ENCODE measurements at places on chromosomes 12 and 14.
A peak's percentile ranks its signal among the peaks of the same experiment; 100 is the strongest.

DNA sequence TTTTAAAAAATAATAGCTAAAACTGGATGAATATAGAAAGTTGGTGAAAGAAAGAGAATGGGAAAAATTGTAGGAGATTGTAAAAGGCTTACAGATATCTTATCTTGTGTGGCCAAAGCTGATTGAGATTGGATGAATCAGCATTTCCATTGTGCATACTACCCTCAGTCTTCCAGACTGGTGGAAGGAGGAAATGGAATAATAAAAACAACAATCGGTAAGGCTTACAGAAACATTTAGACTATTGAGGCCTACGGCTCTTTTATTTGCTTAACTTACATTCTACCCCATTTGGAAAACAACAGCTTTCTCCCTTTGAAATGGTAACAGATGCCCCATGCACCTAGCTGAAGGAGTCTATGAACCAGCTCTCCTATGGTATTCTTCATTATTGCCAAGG lies 129.8 kb downstream of the PTPRB start:
- no peak for DNase-seq

- DNase-seq: no peak
Observed at GRCh38 chr12:131912518-131913274, 16.4 kb upstream of the PUS1 start.

DNA sequence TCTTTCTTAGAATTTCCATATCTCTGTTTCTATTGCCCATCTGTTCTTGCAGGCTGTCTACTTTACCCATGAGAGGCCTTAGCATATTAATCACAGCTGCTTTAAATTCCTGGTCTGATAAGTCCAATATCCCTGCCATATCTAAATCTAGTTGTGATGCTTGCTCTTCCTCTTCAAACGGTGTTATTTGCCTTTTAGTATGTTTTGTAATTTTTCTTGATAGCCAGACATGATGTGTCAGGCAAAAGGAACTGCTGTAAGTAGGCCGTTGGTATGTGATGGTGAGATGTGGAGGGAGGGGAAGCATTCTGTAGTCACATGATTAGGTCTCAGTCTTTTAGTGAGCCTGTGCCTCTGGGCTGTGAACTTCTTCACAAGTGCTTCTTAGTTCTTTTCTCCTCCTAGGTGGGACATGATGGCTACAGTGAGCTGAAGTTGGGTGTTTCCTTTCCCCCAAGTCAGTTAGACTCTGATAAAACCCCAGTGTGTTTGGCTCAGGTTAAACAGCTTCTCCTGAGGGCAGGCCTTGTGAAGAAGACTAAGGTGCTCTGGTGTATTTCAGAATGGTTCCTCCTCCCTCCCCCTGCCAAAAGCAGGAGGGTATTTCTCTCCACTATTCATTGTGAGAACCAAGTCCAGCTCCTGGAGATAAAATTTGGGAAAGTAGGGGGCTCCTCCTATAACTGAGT lies 195.9 kb upstream of the PARP11 start:
- no peak for DNase-seq

DNA sequence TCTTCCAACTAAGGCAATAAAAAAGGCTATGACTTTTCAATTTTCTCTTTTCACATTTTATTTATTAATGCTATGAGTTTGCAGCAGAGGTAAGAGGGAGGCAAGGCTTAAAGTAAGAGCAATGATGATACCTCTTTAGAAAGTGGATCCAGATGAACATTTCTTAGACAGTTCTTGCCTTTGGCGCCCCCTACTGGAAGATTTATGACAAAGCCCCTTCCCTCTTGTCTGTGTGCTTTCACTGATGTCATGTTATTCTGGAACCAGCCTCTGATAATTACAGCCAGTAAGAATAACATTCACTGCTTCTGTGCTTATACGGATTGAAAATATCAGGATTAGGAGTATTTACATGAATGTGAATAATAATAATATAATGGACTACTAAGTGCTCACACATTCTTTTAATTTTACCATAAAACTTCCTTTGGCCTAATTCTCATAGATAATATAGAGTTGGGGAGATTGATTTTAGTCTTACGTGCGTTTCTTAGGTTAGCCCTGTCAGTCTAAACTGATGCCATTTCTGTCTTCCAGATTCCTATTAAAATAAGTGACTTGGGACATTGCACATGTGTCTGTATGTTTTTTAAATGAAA lies 1929.9 kb upstream of the SEL1L start:
- no peak for DNase-seq

GRCh38 chr12:132558861-132559623 lies 51.3 kb downstream of the LRCOL1 start:
- no peak for DNase-seq

DNA sequence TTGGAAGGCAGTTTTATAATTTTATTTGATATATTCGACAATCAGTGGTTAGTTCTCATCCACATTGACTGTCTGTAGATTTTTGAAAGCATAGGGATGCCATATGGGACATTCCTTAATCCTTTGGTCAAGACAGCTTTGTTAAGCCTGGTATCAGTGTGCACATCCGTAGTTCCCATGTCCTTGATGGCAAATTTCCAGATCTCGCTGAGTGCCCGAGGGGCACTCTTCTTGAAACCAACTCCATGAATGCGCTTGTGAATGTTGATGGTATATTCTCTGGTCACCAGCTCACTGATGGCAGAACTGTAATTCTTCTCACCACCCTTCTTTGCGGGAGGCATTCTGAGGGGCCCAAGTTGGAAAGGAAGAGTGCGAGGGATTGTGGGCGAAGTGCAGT lies 6.1 kb upstream of the DENND5B start:
- DNase-seq: no peak

GRCh38 chr12:49296836-49297694 lies 2.1 kb downstream of the PRPH start:
- DNase-seq: peak; percentile 66

- peak; percentile 26 for DNase-seq
Observed at GRCh38 chr12:28172434-28173030, 17.7 kb upstream of the CCDC91 start.

DNA sequence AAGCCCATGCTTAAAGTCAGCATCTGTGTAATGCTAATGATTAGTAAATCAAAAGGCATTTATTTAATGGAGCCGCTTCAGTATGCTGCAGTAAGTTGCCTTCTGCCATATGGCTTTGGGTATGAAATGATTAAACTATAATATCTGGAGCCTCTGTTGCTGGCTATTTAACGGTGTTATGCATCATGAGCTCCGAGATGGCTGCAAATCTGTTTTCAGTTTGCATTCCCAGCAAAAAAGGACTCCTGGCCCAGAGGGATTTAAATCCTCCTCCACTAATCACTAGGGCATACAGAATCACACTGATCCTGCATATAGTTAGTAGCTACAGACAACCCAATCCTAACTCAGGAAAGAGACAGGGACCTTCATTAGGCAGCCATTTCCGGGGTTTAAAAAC lies 171.5 kb upstream of the EEA1 start:
- DNase-seq: no peak

- peak; percentile 77 for DNase-seq
Observed at GRCh38 chr14:53152887-53153701, at the start of gene DDHD1. TSS of gene DDHD1 (minus strand) at chr14:53153323. CDS start at chr14:53153098, 225 bp downstream.

GRCh38 chr14:34336501-34336900 lies 125.5 kb downstream of the SPTSSA start:
- DNase-seq: no peak

- DNase-seq: no peak
Observed at GRCh38 chr14:26138764-26139445, 458.9 kb downstream of the NOVA1 start.

DNA sequence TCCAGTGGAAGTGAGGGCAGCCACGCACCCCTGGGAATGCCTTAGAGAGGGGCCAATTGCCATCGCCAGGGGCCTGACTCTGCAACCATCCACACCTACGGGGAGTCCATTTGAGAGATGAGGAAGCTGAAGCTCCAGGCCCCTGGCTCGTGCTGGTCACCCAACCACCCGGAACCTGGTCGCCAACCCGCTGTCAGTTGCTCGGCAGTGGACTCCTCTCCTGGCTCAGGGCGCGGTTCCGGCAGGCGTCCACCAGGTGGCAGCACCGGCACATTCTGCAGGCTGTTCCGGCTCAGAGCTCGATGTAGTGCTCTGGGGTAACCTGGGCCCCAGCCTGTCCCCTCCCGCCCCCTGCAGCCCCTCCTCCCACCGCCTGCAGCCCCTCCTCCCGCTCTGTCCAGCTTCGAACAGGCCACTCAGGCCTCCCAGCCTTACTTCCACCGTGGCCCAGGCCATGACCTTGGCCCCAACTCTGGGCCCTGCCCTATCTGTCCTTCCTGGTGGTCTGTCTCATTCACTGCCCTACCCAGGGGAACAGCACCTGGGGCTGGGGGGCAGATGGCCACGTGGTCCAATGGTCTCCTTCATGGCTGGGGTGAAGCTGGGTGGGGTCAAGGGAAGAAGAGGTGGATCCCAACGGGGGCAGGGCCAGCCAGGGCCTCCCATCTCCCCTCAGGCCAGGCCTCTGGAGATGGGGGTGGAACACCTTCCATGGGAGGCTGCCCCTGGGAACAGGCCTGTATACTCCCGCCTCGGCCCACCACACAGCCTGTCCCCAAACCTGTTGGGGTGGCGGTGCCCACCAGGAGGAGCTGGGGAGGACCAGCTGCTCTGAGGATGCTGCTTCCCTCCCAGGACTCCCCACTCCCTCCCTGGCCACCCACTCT lies 15.7 kb downstream of the SIVA1 start:
- DNase-seq: peak; percentile 65

GRCh38 chr14:104702673-104703072 lies 13.3 kb downstream of the INF2 start:
- DNase-seq: no peak

GRCh38 chr14:69259168-69259526 lies 811 bp upstream of the GALNT16 start:
- no peak for DNase-seq

GRCh38 chr14:23929822-23930294 lies 23.7 kb upstream of the DHRS4 start:
- DNase-seq: peak; percentile 42

DNA sequence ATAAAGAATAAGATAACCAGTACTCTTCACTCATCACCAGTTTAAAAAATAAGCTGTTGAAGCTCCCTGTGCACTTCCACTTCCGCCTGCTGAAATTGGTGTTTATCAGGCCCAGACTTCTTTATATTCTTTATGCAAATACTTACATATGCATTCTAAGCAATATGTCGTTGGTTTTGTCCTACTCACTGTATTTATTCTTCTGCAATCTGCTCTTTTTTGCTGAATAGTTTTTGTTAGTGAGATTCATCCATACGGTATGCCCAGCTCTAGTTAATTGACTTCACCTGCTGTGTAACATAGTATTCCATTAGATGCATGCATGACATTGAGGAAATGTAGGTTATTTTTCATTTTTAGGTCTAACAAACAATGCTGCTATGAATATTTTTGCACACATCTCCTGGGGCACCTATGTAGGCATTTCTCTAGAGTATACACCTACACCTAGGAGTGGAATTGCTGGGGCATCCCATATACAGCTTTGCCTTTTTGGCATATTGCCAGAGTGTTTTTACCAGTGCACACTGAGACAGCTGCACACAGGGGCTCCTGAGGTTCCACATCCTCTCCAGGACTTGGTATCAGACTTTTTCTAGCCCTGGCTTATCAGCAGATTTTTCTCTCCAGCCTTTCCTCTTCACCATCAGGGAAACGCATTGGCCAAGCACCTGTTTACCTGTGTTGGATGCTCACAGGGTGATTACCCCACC lies 1.0 kb upstream of the NRIP2 start:
- DNase-seq: no peak

GRCh38 chr14:63032641-63033040 lies 12.6 kb downstream of the KCNH5 start:
- no peak for DNase-seq

DNA sequence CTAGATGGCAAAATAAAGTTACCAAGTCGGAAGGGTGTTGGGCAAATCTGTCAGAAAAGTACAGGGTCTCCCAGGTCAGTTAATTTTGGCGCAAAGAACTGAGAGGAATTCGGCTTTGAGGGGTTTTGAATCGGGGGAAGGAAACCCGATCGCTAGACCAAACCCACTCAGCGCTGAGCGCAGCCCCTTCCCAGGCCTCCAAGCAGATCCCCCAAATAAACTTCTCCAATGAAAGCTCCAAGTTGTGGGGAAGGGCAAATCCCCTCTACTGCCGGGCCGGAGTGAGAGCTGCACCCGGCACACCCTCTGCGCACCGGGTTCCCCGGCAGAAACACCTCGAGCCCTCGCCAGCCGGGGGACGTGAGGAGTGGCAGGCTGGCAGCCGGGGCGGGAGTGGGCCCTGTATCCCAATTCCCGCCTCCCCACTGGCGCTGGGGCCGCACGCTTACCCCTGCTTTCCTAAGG lies 441 bp downstream of the E2F7 start:
- DNase-seq: no peak

- DNase-seq: no peak
Observed at GRCh38 chr12:108190529-108190928, 61.4 kb downstream of the WSCD2 start.

GRCh38 chr12:71011261-71011660 lies 90.7 kb upstream of the PTPRR start:
- DNase-seq: no peak

GRCh38 chr12:40145896-40146295 lies 40.0 kb upstream of the SLC2A13 start:
- no peak for DNase-seq

DNA sequence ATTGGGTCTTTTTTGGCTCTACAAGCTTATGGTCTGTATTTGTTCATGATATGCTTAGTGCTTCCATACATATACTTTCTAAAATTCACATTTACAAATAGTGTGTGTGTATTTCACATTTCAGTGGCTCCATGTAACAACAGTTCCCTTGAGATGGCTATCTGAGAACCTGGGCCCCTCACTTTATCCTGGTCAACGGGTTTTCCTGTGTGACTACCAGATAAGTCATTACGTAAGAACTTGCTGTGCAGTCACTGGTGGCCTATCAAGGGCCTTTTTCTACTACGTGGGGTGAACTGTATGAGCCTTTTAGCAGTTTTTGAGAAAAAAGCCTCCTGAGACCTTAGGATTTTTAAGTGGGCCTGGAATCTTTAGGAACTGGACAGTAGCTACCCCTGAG lies 454.1 kb downstream of the PCNX1 start:
- no peak for DNase-seq

DNA sequence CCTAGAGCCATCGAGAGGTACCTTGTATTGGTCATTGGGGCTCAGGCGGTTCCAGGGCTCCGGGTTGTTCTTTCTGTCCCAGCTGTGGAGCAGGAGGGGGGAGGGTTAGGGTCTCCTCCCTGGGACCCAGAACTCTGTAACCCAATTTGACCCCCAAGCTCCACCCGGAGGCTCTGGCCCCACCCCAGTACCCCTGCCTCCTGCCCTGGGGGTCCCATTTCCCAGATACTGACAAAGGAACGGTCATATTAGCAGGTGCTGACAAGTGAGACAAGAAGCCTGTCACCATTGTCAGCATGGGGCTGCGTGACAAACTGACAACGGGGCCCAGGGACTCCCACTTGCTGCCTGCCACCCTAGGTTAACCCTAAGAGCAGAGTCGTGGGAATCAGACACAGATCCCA lies 6.2 kb downstream of the SHMT2 start:
- no peak for DNase-seq

- no peak for DNase-seq
Observed at GRCh38 chr14:95498622-95499353, 17.7 kb downstream of the SYNE3 start.

Measured in NCI-H1930 (cell line).